ENCODE measurements at places on chromosomes 16 and 17.

DNA sequence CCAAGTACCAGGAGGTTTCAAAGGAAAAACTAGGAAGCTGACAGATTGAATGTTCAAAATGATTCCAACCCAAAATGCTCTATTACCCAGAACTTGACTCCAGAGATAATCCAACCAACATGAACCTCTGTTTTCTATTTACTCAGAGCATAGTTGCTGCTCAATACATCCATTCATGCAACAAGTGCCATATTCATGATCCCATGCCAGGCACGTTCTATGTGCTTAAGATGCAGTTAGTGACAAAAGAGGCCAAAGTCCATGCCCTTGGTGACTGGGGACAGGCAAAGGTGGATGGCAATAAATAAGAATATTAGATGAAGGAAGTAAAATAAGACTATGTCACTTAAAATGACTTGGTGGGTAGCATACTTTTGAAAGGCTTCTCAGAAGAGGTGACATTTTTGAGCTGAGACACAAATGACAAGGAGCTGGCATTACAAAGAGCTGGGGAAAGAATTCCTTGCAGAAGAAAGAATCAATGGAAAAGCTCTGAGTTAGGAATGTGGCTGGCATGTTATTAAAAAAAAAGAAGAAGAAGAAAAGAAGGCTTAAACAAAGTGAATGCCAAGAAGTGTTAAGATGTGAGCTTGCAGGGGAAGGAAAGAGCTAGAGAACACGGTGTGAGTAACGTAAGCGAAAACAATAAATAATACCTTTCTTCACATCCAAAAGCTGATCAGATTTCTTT is 34.5 kb downstream of the TOX3 start:
- no peak for DNase-seq

DNA sequence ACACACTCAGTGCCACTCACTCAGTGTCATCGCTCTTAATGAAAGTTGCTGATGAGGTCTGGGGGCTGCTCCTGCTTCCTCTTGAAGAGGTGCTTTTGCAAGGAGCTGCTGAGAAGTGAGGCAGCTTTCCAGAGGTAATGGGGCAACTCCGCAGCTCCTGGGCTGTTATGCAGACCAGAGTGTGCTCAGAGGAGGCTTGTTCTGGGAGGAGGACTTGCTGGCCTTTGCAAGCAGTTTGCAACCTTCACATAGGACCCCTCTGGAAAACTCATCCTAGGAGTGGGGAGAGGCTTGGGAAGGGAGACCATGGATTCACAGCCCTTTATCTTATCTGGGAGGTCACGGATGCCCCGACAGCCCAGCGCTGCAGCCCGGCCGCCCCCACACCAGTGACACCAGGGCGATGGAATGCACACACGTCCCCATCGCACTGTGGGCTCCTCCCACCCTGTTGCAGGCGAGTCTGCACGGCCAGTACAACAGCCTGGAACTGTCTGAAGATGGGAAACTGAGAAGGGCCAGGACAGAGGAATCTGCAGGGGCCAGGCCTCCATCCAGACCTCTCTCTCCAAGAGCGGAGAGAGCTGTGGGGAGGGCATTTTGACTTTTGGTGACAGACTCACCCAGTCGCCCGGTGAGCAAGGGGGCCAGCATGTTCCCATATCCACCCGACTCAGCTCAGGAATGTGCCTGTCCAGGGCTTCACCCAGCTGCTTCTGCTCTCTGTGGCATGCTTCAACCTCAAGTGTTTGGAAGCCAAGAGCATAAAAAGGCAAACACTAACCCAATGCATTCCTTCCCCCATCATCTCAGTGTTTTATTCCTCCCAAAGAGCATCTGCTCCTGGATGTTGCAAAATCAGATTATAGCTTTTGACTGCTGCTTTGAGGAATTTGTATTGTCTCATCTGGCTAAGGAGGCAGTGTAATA is 78.6 kb upstream of the ZNF469 start:
- no peak for DNase-seq

- DNase-seq: no peak
Measured at GRCh38 chr16:46620266-46621005, 743 bp downstream of the SHCBP1 start.

- DNase-seq: peak; percentile 68
Measured at GRCh38 chr17:45218895-45219661, 2.6 kb upstream of the FMNL1 start.

DNA sequence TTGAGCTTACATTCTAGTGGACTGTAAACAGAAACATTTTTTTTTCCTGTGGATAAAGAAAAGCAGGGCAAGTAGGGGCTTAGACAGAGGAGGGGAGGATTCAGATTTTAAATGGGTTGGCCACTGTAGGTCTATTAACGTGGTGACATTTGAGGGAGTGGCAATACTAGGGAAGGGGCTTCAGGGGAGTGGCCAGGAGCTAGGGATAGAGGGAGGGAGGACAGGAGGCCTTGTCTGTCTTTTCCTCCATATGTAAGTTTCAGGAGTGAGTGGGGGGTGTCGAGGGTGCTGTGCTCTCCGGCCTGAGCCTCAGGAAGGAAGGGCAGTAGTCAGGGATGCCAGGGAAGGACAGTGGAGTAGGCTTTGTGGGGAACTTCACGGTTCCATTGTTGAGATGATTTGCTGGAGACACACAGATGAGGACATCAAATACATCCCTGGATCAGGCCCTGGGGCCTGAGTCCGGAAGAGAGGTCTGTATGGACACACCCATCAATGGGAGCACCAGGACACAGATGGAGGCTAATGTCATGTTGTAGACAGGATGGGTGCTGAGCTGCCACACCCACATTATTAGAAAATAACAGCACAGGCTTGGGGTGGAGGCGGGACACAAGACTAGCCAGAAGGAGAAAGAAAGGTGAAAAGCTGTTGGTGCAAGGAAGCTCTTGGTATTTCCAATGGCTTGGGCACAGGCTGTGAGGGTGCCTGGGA is 6.5 kb upstream of the HBM start:
- no peak for DNase-seq

DNA sequence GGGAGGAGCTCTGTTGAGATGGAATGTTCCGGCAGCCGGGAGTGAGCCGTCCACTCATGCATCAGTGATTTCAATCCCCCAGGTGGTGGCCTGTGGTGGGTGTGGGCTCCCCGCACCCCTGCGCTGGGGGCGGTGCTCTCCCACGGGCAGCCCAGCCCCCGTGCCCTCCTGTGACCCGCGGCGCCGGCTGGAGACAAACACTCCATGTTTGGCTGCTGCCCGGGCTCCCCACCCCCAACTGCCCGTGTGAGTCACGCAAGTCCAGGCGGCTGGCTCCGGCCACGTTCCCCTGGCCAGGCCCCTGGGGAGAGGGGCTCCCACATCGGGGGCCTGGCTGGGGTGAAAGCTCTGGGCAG is 29.4 kb downstream of the CACNA1H start:
- DNase-seq: no peak

GRCh38 chr17:13016881-13017654 is 759 bp downstream of the ELAC2 start:
- DNase-seq: no peak

- DNase-seq: no peak
Measured at GRCh38 chr17:61532826-61533225, 58.2 kb downstream of the NACA2 start.

GRCh38 chr17:27845264-27846041 is 45.1 kb upstream of the NOS2 start:
- no peak for DNase-seq

DNA sequence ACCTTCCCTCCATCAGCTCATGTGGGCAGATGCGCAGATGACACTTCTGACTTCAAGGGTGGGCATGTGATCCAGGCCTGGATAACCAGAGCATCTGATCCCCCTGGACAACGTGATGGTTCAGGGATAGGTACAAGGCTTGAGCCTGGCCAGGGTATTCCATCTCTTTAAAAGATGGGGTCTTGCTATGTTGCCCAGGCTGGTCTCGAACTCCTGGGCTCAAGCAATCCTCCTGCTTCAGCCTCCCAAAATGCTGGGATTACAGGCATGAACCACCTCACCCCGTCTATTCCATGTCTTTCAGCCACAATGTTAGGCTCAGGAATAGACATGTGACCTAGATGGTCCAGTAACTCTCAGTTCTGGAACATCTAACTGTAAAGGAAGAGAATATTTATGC is 20.8 kb downstream of the CRYM start:
- DNase-seq: no peak

GRCh38 chr17:69561462-69561861 is 147.0 kb downstream of the MAP2K6 start:
- no peak for DNase-seq

DNA sequence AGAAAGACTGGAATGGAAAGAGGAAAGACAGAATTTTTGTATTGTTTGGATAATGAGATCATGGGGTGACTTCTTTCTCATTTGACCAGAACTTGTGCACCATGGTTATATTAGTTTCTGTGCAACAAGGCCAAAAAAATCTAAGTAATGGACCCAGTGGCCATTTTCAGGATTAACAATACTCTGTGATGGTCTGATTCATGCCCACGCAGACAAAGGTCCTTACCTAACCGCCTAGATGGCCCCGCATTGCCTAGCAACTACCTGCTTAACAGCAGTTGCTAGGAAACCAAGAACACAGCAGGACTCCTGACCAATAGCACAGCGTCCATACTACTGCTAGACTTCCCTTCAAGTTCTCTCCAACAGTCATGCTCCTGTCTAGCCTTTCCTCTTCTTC is 22.4 kb downstream of the MIS12 start:
- no peak for DNase-seq

- no peak for DNase-seq
Measured at GRCh38 chr16:30647274-30647571, 3.5 kb upstream of the PRR14 start.

DNA sequence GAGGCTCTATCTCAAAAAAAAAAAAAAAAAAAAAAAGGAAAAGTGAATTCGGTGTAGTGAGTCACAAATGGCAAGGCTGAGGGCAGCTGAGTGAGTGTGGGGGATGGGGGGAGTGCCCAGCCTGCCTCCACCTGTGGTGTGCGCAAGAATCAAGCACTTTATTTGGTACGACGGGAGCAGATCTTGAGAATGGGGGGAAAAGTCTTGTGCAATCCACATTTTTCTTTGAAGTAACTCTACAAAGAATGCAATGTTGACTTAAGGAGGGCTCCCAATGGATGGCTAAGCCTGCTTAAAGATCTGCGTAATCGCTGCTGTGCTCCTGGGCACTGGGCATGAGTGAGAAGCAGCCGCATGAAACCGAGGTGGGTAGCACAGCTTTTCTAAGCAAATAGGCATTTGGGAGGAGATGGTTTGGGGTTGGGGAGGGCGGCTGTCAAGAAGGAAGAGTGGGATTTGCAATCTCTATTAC is 28.2 kb downstream of the ATP2C2 start:
- no peak for DNase-seq

DNA sequence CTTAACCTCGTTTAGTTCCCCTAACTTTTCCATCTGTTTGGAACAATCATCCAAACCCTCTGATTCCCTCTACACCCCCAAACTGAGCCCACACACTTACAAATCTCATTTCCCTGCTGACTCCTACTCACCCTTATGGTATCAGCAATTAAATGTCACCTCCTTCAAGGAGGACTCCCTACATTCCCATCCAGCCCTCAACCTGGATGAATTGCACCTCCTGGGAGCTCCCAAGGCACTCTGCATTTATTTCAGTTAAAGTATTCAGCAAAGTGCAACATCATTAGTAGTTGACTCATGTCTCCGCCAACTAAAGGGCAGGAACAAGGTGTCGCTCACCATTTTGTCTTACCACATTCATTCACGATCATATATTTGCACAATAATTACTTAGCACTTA is 353.5 kb downstream of the TMEM114 start:
- no peak for DNase-seq
